Effector CD4-positive, alpha-beta T cell (primary cell): ENCODE measurements at places on chromosomes 7 and 10.

DNA sequence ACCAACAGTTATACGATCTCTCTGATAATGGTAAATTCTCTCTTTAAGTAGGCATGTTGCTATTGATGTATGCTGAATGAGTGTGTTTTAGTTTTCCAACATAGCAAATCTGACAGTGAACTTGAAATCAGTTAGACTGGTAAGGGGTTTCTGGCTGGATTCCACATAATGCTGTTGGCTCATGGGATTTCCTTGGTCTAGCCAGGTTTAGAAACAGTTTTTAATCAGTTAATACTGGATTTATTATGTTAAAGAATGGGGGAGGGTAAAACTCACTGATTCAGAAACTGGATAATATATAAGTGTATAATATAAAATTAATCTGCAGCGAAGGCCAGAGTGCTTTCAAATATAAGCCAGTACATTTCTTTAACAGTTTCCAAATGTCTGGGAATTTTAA, 55.6 kb downstream of the PCDH15 start:
- DNase-seq = no peak

GRCh38 chr7:129351320-129351719, 82.9 kb upstream of the STRIP2 start:
- DNase-seq = no peak

DNA sequence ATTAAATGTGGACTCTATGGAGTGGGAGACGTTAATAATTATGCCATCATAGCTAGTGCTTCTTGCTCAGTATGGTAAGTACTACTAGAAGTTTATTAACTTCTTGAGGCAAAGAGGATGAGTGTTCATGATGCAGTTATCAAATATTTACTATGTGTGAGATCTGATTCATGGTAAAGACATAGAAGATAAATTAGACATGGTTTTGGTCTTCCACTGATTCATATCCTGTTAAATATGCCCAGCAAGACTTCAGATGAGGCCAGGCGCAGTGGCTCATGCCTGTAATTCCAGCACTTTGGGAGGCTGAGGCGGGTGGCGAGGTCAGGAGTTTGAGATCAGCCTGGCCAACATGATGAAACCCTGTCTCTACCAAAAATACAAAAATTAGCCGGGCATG, 547.1 kb upstream of the ANKRD30A start:
- DNase-seq = no peak

DNA sequence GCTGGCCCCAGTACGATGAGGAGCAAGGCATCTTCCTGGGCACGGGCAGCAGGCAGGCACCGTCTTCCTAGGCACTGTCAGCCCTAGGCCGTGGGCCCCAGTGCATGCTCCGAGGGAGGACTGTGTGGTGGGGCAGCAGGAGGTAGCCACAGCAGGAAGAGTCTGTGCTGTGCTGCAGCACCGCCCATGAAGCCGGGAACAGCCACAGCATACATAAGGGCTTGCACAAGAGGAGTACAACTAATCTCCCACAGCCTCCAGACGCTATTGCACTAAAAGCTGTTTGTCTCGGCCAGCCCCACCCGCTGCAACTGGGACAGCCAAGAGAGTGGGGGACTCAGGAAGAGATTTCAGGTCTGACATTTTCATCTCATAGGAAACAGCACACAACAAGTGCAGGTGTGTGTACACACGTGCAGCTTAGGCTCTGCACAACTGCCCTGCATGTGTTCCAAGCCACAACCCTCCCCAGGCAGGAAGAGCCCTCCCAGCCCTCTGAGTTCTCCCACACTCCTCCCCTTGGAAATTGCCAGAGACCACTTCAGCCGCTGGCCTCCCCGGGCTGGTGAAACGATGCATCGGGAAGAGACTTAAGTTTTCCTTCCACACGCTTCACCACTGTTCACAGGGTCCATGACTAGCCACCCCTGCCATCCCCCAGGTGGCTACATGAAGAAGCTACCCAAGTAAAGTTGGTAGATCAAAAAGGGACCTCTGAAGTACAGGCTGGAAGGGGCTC, 88.1 kb upstream of the DDC start:
- DNase-seq = no peak

DNA sequence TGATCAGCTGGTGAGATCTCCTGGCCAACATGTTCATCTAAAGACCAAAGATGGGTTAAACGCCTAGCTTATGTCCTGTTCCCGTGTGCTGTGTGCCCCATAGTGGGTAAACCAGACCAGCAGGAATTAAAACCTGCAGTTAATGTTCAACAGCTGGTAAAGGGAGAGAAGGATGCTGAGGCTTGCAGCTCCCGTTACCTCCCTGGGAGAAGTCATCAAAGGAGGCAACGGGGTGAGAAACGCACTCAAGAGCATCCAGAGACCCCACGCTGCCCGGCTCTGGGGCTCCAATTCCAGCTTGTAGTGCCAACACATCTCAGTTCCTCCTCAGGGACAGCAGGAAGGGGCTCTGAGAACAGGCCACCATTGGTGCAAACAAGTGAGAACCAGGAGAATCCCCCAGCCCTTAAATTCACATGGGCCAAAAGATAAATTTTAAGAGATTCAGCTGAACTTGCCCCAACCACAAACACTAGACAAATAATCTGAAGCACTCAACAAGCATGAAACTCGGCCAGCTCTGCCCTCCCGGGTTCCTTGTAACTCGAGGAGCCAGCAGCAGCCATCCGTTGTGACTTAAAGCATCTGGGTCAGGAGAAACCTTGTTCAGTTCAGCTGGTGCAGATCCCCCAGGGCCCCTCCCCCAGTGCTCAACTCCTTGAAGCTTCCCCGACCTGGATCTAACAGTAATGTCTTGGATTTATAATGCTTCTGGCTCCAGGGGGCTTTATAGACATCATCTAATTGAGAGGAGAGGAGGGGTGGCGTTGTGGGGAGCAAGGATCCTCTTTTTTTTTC, 29.4 kb downstream of the FAM241B start:
- DNase-seq = no peak

DNA sequence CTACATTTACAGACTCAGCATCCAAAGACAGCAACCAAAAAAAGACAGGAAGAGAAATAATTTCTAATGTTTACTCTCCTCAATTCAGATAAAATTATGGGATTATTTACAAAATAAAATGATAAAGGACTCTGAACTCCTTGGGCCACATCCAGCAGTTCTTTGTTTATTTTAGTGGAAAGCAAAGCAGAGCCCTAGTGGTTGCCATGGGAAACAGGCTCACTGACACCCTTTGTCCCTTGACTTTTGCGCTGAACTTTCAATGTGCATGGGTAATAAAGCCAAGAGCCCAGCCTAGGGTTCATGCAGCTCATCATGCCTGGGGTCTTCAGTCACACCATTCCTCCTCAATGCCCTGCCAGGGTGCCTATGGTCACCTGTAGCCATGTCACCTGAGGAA, 442.6 kb upstream of the IGFBP3 start:
- DNase-seq = no peak

DNA sequence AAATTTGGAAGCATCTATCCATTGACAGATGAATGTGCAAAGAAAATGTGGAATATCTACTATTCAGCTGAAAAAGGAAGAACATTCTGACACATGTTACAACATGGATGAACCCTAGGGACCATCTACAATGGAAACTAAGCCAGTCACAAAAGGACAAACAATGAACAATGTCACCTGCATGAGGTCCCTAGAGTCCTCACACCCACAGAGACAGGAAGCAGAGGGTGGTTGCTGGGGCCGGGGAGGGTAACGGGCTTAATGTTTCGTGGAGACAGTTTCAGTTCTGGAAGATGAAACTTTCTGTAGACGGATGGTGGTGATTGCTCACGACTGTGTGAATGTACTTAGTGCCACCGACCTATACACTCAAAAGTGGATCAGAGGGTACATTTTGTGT, 282.9 kb downstream of the ADARB2 start:
- no peak for DNase-seq

- DNase-seq = no peak
Observed at GRCh38 chr10:122624546-122624945, 64.0 kb downstream of the DMBT1 start.

DNA sequence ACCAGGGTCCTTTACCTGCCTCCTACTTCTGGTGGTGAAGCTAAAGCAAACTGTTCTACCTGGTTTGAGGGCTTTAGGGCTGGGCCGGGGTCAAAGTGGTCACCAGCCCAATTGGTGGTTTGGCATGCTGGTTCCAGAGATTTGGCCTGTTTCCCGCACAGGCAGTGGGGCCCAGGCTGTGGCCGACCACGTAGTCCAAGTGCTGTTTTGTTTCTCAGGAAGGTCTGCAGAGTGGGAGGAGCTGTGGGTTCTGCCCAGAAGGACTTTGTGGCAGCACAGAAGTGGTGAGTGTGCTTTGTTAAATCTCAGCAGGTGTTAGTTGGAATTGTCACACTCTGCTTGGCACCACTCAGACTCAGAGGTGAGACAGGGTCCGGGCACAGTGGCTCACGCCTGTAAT, 85.8 kb downstream of the MKX start:
- no peak for DNase-seq

- no peak for DNase-seq
Observed at GRCh38 chr10:76354921-76355320, 923.5 kb downstream of the LRMDA start.

- DNase-seq = no peak
Observed at GRCh38 chr10:72616716-72617115, 9.2 kb downstream of the MICU1 start.

GRCh38 chr7:88071994-88072714, 138.1 kb downstream of the ADAM22 start:
- DNase-seq = no peak
